ENCODE measurements at places on chromosomes 5 and 9.

DNA sequence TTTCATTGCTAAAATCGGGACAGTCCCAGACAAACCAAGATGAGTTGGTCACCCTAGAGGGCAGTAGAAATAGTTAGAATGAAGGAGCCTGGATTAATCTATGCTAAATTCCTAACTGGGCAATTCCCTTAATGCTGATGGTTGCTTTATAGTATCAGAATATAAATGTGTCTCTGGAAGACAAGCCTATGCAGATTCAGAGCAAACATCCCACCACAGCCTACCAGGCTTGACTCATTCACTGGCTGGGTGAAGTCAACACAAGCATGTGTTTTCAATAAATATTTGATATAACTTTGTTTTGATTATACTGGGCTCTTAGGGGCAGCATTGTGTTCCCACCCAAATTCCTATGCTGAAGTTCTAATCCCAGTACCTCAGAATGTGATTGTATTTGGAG, 79.3 kb downstream of the RMI1 start:
- DNase-seq = no peak

GRCh38 chr5:72991394-72991793, 35.6 kb downstream of the FCHO2 start:
- DNase-seq = no peak

DNA sequence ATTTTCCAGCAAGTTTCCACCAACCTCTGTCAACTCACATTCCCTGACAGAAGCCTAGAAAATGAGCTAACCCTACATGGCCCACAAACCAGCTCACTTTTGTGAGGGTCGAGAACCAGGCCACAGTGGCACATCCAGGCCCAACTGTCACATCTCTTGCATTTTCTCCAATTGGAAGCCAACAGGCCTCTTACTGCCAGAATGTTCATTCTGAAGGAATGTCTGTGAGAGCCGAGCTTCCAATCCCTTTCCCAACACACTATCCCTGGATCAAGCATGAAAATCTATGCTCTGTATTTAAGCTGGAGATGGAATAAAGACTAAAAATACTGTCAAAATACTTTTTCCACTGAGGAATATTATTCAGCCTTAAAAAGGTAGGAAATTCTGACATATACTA, 20.0 kb downstream of the MARCHF3 start:
- no peak for DNase-seq

- no peak for DNase-seq
Measured at GRCh38 chr9:9973062-9973461, 639.7 kb downstream of the PTPRD start.

GRCh38 chr9:68802525-68803015, 97.5 kb downstream of the PIP5K1B start:
- no peak for DNase-seq
